Activated CD4-positive, CD25-positive, alpha-beta regulatory T cell treated with anti-CD3 and anti-CD28 coated beads, Interleukin-2, amount 50 U/mL, for 72 hours (primary cell): ENCODE measurements at places on chromosomes 2 and 18.

GRCh38 chr2:218434456-218434855 is 15.5 kb downstream of the VIL1 start:
- DNase-seq, result no peak

GRCh38 chr2:27209621-27210401 is 2.0 kb upstream of the ATRAID start:
- DNase-seq, result no peak

DNA sequence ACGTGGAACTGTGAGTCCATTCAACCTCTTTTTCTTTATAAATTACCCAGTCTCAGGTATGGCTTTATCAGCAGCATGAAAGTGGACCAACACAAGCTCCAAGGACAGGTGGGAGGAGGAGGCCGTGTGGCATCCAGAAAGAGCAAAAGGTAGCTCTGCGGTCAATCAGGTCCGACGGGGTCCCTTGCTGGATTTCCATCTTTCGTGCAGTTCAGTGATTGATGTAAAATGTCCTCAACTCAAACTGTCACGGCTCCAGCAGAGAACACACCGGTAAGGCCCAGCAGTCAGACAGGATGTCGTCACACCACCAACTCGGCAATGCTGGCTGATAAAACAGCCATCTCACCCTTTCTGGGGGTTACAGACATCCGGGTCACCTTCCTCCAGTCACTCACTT is 123.3 kb downstream of the PXDN start:
- no peak for DNase-seq

DNA sequence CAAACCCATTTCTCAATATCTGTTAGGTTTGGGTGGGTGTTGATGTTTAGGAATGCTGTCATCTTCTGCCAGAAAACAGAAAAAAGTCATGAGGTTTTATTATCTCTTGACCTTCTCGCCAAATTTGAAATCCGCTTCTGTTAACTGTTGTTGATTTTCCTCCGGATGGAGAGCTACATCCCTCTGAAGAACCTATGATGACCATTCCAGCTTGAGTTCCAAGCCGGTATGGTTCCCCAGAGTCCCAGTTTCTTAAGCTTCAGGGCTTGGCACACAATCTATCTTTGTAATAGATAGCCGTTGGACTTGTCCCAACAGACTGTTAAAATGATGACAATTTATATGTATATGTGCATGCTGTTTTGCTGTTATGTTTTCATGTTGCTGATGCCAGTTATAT is 1201.0 kb downstream of the LRP1B start:
- no peak for DNase-seq

DNA sequence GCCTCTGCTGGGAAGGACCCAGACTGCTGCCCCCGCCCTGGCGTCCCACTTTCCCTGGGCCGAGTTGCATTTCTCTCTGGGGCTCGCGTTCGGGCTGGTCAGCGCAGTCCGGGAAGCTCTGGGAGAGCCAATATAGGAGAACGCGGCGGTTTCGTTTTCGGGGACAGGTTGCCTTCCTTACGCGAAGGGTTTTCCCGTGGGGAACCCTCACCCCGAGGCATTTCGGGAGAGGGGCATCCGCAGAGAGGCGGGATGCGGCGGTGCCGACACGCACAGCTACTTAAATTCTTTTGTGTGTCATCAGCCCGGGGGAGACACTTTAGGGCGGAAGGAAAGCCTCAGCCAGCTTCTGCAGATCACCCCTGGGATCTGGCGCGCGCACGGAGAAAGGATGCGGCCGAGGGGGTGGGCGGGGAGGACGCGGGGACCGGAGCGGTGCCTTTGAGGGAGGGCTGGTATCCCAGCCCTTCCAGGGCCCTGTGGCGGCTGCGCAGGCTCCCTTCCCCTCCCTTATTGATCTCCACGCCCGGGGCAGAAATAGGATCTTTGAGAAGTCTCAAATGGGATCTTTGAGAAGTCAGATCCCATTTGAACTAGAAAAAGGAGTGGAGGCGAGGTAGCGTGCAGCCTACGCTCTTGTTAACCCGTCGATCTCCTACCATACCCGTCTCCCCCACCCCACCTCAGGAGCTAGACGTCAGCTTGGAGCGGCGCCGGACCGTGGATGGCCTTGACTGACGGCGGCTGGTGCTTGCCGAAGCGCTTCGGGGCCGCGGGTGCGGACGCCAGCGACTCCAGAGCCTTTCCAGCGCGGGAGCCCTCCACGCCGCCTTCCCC is 1.2 kb downstream of the GATA6 start:
- no peak for DNase-seq

DNA sequence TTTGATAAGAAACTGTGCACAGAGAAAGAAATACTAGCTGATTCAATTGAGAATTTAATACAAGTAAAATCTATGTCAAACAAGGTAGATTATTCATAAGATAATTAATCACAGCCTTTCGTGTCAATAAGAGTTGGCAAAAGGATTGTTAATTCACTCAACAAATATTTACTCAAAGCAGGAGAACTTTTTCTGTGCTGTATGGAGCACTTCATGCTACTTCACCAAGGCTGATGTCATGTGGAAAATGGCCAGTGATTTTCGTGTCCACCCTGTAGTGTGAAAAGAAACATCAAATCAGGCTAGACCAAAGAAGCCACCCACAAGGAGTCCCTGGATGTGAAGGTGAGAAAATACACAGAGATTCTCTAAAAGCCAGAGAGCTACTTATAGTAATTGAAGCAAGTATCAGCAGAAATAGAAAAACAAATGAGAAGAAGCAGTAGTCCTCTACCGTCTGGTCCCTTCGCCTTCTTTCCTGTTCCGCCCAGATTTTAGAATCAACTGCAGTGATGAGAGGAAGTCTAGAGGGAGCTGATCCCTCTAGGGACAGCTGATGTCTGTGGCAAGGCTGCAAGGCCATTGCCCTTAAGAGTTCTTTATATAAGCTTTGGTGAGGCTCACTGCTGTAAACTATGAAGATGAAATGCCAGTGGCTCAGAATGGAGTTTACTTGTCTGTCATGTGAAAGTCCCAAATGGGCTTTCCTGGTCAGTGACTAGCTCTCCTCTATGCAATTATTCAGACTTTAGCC is 201.3 kb upstream of the APCDD1 start:
- DNase-seq, result no peak

DNA sequence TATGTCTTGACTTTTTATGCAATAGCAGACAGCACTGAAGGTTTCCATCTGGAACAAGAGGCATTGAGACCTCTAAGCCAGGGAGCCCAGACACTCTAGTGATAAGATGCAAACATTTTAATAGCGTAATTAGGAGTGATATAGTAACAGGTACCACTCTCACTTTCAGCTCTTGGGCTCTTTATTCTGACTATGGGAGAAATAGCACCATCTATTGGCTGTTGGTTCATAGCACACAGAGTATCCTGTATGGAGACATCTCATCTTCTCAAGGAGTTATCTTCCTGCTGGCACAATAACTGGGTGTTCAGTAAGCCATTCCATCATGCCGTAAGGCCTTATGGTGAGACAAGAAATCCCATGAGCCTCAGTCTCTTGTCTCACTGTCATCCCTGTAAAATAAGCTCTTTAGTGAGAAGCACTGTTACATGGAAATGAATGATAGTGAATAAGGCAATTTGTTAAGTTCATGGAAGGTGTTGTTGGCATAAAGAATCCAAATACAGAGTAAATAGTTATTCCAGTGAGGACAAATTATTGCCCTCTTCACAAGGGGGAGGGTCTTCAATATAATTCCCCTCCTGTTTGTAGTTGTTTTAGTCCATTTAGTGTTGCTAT is 48.3 kb downstream of the THUMPD2 start:
- no peak for DNase-seq

GRCh38 chr2:201151127-201151981 is 31.6 kb upstream of the CASP10 start:
- DNase-seq, result no peak

GRCh38 chr2:177501186-177501585 is 108.6 kb downstream of the AGPS start:
- DNase-seq, result no peak

DNA sequence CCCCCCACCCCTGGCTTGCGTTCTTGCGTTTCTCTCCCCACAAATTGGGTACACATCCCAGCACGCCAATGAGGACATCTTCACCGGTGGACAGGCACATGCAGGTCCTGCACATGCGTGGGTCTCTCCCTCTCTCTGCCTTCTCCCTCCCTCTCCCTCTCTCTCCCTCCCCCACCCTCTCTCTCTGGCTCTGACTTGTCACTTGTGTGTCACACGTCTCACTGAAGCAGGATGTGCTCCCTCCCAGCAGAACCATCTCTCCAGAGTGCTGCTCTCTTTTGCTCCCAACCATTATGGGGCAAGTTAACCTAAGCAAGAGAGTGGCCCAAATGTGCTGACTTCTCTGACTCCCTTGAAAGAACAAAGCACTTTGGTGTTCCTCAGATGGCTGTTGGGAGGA is 120.8 kb upstream of the CAB39 start:
- no peak for DNase-seq

DNA sequence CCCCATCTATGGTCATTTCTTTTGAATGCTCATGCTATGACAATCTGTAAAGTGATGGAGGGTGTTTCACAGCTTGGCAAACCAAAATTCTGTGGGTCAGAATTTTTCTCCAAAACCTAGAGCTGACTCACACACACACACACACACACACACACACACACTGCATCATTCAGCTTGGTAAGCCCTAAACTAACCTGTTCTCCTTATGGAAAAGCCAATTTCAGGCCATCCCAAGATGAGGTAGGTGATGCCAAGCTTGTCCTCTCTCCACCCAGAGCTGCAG is 45.0 kb upstream of the NRP2 start:
- no peak for DNase-seq

DNA sequence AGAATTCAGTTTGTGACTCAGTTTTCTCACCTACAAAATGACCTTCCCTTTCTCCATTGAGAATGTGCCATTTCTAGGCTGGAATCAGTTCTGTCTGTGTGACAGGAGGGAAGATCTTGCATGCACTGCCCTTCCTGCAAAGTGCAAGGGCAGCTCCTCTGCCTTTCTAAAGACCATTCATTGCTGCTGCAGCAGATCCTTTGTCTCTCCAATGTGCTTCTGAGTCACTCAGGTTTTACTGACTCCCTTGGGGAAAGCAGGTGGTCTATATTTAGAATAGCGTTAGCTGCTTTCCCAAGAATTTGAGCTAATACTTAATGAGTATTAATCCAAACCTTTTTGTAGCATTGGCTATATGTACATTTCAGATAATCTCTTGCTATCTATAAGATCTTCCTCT is 62.5 kb downstream of the DAW1 start:
- no peak for DNase-seq

- no peak for DNase-seq
These were observed 117.1 kb upstream of the DTNA start for GRCh38 chr18:34592961-34593382.

DNA sequence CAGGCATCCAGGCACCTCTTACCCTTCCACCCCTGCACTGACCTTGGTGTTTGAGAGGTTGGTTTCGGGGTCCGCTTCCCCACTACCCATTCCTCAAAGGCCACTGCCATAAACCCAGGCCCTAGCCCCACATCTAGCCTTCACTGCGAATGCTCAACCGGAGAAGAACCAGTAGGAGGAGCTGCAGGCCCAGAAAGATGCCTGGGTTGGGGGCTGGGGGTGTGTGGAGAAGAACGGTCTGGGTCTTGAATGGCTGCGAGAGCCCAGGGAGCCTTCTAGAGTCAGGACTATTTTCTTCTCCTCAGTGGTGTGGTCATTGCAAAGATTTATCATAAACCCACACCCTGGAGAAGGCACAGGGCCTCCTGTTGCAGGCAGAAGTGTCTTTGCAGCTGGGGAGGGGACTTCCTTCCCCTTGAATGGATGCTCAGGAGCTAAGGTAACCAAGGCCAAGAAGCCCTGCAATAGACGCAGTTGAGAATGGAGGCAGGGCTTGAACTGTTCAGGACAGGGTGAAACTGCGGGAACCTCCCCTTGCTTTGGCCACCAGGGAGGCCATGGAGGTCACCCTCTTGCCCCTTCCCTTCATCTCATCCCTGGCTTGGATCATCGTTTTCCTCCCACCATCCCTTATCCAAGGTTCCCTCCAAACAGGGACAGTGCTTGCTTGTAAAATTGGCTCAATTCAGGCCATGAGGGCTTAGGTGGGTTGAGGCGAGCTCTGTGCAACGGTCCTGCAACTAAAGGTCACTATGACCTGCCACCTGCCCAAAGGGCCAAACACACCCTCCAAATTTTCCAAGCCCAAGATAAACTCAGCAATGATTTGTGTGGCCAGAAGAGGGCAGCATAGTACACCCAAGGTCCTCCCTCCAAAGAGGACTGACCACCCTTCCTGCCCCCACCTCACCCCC is 20.9 kb downstream of the THNSL2 start:
- DNase-seq, result no peak

DNA sequence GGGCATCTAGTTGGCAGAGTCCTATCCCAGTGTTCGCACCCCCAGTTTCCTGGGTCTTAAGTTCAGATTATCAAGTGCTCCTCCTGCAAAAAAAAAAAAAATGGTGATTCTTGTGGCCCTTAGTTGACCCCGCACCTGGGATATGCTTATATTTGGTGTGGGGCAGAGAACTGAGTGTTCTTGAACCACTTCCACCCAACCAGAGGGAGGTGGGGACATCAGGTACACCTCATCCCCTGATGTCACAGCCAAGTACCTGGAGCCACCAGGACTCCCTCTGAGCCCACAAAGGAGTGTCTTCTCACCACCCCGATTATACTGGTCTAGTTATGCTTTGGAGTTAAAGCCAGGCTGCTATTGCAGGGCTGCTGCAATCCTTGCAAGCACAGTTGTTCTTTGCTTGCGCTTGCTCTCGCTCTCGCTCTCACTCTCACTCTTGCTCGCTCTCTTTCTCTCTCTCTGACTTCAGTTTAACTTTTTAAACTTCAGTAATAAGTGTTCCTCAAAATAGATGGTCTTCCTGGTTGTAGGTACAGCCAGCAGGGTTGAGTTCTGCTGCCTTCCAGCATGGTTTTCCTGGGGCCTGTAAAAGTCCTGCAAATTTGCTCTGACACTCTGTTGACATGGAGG is 265.7 kb downstream of the NEDD4L start:
- no peak for DNase-seq

- no peak for DNase-seq
These were observed 120.4 kb downstream of the DCDC2C start for GRCh38 chr2:3823748-3824147.

DNA sequence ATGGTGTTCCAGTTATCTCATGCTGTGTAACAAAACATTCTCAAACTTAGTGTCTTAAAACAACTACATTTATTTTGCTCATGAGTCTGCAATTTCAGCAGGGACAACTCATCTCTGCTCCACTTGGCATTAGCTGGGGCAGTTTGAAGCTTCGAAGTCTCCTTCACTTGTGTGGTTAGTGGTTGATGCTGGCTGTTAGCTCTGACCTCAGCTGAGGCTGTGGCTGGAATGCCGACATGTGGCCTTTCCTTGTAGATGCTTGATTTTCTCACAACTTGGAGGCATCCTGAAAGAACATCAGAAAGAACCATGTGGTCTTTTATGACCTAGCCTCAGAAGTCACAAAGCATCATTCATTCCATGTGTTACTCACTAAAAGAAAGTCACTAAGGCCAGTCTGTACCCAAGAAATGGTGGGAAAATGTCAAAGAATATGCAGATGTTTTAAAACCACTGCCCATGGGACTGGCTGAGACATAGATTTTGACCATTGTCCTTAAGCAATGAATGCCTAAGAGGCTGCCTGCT is 3.8 kb upstream of the TMSB10 start:
- DNase-seq, result no peak

DNA sequence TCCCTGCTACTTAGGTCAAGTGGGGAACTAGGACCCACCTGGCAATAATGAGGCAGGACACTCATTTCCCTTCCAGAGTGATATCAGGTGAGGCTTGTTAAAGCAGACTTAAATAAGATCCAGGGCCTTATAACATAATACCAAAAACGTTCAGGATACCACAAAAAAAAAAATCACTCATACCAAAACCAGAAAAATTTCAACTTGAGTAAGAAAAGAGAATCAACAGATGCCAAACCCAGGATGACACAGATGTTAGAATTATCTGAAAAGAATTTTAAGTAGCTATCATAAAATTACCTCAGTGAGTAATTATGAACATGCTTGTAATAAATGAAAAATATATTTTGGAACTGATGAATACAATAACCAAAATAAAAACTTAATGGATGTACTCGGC is 255.6 kb upstream of the OSR1 start:
- DNase-seq, result no peak
